Activated naive CD8-positive, alpha-beta T cell treated with anti-CD3 and anti-CD28 coated beads for 36 hours (primary cell): ENCODE measurements at places on chromosomes 5 and 9.

DNA sequence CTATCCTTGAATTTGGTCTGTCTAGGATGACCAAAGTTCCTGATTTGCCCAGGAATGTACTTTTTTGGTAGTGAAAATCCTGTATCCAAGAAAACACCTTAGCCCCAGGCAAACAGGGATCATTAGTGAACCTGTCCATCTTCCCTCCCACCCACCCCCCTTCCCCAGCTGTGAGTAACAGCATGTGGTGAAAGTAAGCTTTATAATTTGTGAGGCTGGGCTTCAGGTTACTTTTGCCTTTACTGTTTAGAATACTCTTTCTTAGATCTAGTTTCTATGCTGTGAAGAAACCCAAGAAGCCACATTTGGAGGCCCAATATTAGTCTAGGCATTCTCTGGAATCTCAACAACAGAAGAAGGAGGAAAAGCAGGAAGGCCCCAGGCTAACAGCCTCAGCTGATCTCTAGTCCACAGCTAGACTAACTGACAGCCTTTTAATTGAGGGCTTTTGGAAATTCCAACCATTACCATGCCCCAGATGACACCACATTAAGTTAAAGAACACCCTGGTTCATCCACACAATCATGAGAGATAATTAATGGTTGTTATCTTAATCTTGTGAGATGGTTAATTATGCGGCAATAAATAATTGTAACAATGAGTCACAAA lies 703.0 kb upstream of the NUDT12 start:
- DNase-seq: no peak

DNA sequence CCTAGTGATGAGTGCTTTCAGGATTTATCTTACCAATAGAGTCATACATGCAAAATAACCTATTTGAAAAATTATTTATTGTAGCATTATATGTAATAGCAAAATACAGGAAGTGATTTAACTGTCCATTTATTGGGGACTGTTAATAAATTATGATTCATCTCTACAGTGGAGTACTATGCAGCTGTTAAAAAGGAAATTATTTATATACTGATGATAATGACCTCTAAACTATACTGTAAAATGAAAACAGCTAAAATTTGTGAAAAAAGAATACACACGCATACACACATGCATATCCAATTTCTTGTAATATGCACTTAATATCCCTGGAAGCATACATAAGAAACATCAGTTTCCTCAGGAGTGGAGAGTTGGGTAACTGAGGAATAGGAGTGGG lies 58.0 kb upstream of the PALM2AKAP2 start:
- no peak for DNase-seq

DNA sequence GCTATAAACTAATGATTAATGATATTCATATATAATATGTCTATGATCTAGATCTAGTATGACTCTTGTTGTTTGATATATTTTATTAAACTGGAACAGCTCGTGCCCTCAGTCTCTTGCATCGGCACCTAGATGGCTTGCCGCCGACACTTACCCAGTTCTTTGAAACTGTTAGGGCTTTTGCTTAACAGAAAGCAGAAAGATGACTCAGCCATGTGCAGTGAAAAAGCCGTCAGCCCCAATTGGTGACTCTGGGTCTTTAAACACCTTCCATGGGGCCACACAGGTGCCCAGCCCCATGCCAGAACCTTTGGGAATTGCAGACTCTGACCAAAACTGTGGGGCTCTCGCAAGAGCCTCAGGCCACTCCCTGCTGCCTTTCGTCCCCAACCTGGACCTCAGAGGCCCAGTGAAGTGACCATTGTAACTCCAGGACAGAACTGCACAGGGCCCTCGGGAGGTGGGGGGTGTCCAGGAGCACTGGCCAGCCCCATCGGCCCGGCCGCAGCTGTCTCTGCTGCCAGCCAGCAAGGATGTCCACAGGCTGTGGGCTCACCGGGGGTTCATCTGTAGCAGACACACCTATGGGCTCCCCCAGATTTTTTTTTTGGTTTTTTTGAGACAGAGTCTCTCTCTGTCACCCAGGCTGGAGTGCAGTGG lies 7.8 kb downstream of the LCN10 start:
- no peak for DNase-seq

- no peak for DNase-seq
Measured at GRCh38 chr9:98504298-98505282, 204.1 kb downstream of the GABBR2 start.

GRCh38 chr9:36988848-36989247 lies 45.2 kb downstream of the PAX5 start:
- no peak for DNase-seq

DNA sequence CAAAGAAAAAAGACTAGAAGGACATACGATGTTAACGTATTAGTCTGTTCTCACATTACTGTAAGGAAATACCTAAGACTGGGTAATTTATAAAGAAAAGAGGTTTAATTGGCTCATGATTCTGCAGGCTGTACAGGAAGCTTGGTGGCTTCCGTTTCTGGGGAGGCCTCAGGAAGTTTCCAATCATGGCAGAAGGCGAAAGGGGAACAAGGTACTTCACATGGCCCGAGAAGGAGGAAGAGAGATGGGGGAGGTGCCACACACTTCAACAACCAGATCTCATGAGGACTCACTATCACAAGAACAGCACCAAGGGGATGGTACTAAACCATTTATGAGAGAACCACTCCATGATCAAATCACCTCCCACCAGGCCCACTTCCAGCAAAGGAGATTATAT lies 110.1 kb downstream of the CARTPT start:
- DNase-seq: no peak

- DNase-seq: no peak
Measured at GRCh38 chr9:123485216-123485615, 129.2 kb downstream of the CRB2 start.

- DNase-seq: no peak
Measured at GRCh38 chr5:3511519-3511918, 84.1 kb upstream of the IRX1 start.

GRCh38 chr5:65811885-65812284 lies 89.9 kb downstream of the NLN start:
- no peak for DNase-seq

GRCh38 chr9:82761956-82762355 lies 301.0 kb downstream of the RASEF start:
- DNase-seq: no peak

- DNase-seq: no peak
Measured at GRCh38 chr5:39405083-39405843, 19.5 kb downstream of the DAB2 start.

DNA sequence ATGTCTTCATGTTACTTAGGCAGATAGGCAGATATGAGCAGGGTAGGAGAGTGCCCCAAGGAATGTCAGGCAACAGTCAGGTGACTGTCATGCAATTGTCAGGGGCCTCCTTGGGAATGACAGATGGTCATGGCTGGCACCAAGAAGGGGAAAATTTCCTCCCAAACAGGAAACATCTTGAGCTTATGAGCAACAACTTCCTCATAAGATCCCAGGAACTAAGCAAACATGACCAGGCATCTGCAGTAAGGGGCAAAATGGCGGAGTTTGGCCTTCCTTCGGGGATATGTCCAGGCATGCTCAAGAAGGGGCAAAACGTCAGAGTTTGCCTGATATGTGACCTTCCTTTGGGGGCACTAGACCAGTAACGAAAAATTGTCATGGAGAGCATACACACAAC lies 591.8 kb downstream of the PDE4D start:
- no peak for DNase-seq

GRCh38 chr5:168819004-168819621 lies 239.9 kb upstream of the PANK3 start:
- no peak for DNase-seq

DNA sequence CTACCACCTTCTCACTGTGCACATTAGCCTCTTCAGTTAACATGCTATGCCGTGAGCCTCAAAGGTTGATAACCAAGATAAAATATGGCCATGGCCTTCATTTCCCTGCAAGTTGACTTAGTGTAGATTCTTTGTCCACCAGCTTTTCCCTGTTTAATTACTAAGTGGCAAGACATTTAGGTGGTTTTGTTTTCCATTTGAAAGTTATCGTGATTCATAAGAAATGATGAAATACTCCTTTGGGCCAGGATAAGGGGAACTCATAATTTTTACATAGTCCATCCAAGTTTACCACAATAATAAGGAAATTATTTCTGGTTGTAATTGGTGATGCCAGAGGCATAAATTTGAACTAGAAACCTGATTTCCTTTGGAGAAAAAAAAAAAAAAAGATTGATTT lies 609.6 kb downstream of the TAF11L14 start:
- no peak for DNase-seq

DNA sequence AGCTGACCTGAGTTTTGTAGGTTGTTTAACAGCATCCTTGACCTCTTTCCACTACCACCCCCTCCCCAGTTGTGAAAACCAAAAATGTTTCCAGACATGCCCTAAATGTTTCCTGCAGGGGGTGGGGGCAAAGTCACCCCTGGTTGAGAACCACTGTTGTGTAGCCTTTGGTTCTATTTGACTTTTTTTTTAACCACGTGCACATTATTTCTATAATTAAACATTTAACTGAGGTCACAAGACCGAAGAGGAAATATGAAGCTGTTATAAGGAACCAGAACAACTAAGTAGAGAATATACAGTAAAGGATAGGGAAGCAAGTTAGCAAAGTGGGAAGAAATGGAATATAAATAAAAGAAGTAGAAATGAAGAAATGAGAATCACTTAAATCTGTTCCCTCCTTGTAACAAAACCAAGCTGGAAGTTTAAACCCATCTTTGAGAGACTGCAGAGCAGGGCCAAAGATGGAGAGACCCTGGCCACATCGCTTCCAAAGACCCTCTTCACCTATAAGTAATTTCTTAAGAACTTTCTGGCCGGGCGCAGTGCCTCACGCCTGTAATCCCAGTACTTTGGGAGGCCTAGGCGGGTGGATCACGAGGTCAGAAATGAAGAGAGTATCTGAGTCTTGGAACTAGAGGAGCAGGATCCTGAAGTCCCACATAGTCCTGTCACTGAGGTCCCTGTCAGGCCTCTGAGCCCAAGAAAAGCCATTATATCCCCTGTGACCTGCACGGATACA lies 14.4 kb downstream of the SIT1 start:
- DNase-seq: no peak

- no peak for DNase-seq
Measured at GRCh38 chr5:15752663-15753285, 252.8 kb downstream of the FBXL7 start.

GRCh38 chr9:34233672-34234071 lies 54.8 kb downstream of the UBAP1 start:
- DNase-seq: no peak

DNA sequence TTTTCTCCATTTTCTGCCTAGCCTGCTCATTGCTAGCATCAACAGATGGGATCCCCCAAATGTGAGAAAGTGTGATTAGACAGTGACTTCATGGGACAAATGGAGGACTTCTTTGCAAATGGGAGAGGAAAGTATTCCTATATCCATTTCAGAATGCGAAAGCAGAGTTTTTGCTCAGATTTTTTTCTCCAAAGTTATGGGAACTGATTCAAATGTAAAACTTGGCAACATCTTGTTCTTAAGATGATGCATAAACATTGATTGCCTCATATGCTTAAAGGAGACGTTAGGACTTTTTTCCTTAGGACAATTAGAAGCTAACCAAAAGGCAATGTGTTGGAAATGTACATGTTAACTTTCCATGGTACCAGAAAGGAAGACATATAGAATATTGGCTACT lies 704.3 kb upstream of the ZNF608 start:
- DNase-seq: no peak

GRCh38 chr5:22728610-22729009 lies 124.5 kb downstream of the CDH12 start:
- DNase-seq: no peak

- DNase-seq: no peak
Measured at GRCh38 chr5:61030163-61030482, 85.1 kb downstream of the NDUFAF2 start.

- no peak for DNase-seq
Measured at GRCh38 chr5:40714001-40714400, 34.3 kb downstream of the PTGER4 start.

GRCh38 chr9:107991581-107991980 lies 502.0 kb upstream of the KLF4 start:
- DNase-seq: no peak

DNA sequence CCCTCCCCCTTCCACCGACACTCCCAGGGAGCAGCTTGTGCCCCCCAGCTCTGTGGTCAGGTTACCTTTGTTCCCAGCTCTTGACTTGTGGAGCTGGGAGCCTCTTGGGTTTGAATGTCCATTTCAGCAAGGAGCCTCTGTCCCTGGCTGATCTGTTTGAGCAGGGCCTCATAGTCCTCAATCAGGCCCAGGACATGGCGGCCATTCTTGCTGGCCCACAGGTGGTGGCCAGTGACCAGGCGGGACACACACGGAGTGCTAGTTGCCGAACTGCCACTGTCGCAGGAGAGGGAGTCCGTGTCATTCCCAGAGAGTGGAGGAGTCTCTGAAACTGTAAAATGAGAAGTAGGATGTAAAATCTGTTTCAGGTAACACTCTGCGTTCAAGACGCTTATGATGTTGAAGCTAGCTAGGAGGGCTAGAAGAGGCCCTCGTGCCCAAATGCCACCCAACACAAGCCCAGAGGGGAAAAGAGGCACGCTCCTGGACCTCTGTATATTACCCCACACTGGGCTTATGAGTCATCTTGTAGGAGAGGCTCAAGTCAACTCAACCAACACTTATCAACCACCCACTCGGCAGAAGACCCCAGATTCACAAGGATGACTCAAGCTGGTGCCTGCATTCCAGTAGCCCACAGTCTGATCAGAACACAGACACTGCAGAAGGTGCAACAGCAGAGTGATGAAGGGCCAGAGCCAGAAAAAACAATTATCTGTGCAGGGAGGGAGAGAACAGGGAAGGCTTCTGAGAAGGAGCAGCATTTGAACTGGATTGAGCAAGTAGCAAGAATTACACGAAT lies 177.0 kb downstream of the CDK5RAP2 start:
- DNase-seq: no peak

GRCh38 chr9:104944871-104945270 lies 16.9 kb upstream of the ABCA1 start:
- DNase-seq: no peak

GRCh38 chr5:116814626-116815385 lies 240.2 kb upstream of the SEMA6A start:
- no peak for DNase-seq

DNA sequence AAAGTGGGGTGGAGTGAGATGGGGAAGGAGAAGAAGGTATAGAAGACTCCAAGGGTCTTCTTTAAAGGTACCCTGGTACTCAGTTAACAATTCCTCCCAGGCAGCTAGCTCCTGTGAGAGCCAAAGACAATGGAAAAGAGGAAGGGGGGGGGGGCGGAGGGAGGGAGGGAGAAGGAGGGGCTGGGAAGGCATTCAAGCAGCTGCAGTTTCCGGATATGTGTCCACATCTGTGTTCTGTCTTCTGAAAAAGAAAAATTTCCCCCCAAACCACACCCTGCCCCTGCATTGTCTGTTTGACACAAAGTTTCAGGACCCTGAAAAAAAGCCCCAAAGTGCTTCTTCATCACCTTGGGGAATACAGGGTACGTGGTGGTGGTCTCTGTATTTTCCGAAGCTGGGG lies 11.1 kb downstream of the SPRY4 start:
- DNase-seq: no peak

DNA sequence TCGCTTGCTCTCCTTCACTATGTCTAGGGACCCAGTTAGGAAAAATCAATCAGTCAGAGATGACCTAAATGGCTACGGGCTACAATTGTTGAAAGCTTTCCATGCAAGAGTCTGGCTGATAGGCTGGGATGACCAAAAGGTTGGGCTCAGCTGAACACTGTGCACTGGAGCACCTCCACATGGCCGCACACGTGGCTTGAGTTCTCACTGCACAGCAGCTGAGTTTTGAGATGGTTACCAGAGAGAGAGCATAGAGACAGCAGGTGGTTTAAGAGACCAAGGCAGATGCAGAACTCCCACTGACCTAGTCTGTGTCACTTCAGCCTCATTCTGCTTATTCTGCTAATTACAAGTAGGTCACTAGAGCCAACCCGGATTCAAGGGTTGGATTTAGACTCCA lies 2354.8 kb upstream of the C9orf72 start:
- DNase-seq: no peak
